Activated CD4-positive, alpha-beta T cell treated with anti-CD3 and anti-CD28 coated beads, Interleukin-2, amount 50 U/mL, for 4 hours (primary cell): ENCODE measurements at places on chromosomes 12 and 14.

DNA sequence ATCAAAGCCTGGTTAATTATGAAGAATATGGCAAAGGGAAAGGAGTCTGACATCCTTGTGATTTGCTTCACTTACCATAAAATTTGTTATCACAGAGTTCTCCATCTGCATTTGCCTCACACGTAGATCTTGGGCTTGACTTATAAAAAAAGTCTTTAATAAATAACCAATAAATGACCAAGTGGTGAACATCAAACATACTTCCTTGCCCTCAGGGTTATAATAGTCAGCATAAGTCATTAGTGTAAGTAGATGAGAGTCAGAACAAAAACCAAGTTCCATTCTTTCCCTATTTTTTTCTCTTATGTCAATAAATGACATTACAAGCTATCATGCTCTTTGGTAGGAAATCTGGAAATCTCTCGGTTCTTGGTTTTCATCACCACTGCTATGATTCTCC lies 635.4 kb upstream of the ATXN7L3B start:
- no peak for DNase-seq

GRCh38 chr12:46266382-46266791 lies 2.5 kb downstream of the SLC38A1 start:
- peak; percentile 32 for DNase-seq

GRCh38 chr12:12731785-12732184 lies 14.6 kb downstream of the CDKN1B start:
- no peak for DNase-seq

- DNase-seq = no peak
Observed at GRCh38 chr12:14774906-14775635, 28.2 kb downstream of the WBP11 start.

DNA sequence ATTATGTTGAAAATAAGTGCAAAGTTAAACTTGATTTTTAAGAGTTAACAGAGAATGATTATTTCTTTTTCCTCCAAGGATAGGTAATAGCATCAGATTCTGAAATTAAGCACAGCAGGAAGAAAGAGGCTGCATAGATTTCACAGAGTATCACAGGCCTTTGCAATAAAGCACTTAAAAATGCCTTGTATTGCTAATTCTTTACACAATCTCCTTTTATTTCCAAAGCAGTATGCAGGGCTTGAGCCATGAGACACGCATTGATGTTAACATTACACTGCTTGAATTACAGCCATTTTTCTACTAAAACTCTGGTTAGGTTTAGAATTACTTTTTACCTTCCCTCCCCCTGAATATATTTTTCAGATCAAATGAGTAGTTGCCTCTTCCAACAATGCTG lies 398.3 kb downstream of the BCAT1 start:
- DNase-seq = no peak

GRCh38 chr14:22007363-22007762 lies 333.7 kb upstream of the OR4E1 start:
- DNase-seq = no peak

GRCh38 chr12:120466560-120467315 lies 2.8 kb downstream of the SRSF9 start:
- DNase-seq = peak; percentile 39

GRCh38 chr14:31418440-31418839 lies 1.9 kb downstream of the HEATR5A start:
- DNase-seq = no peak

DNA sequence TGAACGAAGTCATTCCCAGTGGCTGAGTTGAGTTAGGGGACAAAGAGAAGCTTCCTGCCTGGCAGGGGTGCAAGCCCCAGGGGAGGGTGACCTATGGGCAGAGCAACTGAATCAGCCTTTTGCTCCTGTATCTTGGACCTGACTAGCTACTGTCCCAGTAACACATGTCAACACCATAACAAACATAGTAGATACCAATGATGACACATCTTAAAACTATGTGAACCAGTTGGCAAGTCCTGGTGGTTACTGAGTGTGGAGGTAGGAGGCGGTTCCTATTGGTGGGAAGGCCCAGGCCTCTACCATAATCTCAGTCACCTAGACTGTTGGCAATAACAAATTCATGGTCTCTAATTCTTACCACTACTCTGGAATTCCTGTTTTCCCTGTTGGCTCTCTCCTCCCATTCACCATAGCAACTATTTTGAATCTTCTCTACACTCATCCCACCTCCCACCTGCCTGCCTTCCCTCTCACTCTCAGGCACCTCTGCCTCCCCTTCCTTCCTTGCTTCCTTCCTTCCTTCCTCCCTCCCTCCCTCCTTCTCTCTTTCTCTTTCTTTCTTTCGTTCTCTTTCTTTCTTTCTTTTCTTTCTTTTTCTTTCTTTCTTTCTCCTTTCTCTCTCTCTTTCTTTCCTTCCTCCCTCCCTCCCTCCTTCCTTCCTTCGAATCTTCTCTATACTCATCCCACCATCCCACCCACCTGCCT lies 8.1 kb upstream of the P2RX7 start:
- no peak for DNase-seq

- DNase-seq = no peak
Observed at GRCh38 chr14:33369041-33369440, 430.4 kb downstream of the NPAS3 start.

- DNase-seq = no peak
Observed at GRCh38 chr14:65495196-65495595, 82.7 kb downstream of the FUT8 start.

DNA sequence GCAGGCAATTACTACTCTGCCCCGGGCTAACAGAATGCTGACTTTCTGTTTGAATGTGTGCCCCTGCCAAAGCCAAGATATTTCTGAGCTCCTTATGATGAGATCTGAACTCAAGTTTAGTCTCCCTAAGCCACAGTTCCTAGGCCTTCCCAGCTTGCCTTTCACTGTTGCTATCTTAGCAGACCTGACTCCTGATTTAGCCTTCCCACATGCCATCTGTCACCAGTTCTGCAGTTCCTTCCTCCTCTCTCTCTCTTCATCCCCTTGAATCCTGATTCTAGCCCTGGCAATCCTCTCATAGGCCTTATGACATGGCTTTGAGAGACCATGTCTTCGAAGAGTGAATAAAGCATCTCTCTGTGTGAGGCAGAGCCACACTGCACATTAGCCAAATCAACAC lies 12.5 kb upstream of the SAMD4A start:
- no peak for DNase-seq

DNA sequence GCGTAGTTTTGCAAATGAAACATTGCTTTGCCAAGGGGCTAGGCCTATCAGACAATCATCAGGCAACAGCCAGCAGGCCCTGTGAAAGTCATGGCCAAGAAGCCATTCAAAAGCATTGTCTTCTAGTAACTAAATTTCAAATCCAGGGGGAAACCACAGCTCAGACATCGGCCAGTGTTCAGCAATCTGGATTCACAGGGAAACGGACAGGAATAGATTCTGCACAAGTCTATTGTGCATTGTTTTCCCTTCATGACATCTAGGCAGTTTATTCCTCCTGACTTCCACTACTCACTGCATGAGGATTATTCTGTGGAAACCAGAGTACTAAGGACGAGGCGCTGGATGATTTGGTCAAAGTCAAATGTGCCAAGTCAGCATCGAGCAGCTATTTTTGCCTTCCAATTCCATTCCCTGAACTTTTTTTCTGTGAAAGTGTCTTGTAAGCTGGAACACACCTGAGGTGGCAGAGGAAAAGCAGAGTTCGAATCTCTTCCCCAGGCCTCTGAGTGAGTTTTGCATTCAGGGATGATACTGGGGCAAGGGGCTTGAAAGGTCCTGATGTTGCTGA lies 75.4 kb downstream of the VCPKMT start:
- DNase-seq = no peak

DNA sequence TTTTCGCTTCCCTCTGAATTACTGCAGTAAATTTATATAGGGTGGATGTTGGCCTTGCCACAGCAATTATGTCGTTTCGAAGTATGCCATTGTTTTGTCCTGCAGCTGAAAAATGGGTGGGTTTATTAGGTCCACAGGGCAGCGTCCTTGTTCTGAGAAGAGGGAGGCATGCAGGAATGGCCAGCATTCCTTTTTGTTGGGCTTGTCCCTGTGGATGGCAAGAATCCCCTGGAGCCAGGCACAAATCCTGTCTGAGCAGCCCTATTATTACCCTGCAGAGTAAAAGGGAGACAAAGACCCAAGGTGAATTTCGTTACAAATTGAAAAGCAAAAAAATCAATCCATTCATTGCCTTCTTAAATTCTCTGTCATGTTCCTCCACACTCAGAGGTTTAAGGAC lies 88.1 kb downstream of the CHST11 start:
- DNase-seq = no peak

- DNase-seq = no peak
Observed at GRCh38 chr12:80156306-80156705, 57.0 kb downstream of the OTOGL start.

DNA sequence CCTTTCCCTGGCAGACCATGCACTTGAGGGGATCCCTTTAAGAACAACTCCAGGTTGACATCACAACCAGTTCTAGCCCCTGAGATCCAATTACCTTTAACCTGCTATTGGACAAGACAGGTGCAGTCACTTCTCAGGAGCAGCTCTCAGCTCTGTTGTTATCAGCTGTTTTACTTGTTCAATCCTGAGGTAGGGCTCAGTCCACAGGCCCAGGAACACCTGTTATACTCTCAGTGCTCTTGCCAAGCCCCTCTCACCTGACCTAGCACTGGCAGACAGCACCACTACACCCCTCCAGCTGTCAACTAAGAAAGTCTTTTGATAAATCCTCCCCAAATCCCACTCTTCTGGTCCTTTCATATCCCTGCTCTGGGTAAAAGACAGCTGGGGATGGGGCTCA lies 163.9 kb upstream of the TMTC2 start:
- DNase-seq = no peak

DNA sequence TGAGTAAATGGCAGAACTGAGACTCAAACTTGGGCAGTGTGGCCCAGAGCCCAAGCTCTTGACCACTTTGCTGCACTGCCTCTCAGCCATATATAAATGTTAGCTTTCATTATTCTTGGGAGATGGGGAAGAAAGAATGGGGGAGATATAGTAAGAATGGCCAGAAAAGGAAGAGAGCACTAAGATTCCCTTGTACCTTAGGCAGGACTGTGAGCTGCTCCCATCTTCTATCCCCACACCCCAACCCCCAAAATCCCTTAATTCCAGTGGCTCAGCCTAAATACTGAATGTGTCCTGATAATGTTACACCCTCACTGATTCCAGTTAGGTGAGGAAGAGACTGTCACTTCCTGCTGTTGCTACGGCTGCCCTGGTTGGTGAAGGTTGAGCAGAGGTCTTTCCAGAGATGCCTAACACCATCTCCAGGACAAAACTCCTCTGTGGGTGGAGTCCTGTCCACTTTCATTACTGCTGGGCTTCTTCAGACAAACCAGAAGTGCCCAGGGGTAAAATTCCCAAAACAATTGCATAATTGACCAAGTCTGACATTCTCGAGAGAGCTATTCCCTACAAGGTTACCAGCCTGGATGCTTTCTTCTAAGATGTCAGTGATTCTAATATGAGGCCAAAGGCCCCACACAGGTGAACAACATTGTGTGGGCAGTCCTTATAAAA lies 51.8 kb downstream of the GNG2 start:
- DNase-seq = no peak

- no peak for DNase-seq
Observed at GRCh38 chr12:38890102-38890855, 15.1 kb downstream of the CPNE8 start.

GRCh38 chr14:27184427-27184826 lies 586.6 kb upstream of the NOVA1 start:
- no peak for DNase-seq

- DNase-seq = no peak
Observed at GRCh38 chr12:117109943-117110635, 10.9 kb upstream of the TESC start.

- no peak for DNase-seq
Observed at GRCh38 chr14:104202259-104203070, 64.1 kb downstream of the KIF26A start.

DNA sequence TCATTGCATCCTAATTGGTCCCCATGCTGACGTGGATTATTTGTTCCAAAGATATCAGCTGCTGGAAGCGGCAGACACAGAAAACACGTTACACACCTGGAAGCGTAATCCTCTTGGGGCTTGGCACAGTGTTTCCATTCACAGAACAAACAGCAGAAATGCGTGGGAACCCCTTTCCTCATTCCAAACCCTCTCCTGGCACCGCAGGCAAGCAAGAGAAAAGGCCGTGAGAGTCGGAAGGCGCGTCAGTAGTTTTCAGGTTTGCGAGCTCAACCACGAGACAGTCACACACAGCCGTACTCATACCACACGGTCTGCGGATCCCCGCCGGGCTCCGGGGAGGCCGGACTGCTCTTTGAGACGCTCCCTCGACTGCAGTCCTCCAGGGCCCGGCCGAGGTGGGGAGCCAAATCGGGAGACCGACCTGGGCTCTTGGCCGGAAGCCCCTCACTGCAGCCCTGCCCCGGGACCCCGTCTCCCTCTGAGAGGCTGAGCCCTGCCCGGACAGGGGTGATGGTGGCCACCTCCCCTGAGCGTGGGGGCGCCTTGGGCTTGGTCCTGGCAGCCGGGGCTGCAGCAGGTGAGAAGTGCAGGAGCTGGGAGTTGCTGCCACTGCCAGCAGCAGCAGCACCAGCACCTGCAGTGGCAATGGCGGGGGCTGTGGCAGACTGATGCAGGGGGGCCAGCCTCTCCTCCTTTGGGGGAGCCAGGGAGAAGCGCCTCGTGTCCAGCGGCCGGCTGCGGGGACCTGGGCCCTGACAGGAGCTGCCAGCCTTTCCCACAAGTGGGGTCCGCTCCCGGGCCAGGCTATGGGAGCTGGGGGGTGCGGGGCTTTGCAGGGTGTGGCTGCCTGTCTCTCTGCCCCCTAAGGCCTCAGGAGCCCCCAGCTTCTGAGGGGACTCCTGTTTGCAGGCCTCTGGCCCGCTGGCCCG lies 28.1 kb upstream of the GPR68 start:
- DNase-seq = no peak

DNA sequence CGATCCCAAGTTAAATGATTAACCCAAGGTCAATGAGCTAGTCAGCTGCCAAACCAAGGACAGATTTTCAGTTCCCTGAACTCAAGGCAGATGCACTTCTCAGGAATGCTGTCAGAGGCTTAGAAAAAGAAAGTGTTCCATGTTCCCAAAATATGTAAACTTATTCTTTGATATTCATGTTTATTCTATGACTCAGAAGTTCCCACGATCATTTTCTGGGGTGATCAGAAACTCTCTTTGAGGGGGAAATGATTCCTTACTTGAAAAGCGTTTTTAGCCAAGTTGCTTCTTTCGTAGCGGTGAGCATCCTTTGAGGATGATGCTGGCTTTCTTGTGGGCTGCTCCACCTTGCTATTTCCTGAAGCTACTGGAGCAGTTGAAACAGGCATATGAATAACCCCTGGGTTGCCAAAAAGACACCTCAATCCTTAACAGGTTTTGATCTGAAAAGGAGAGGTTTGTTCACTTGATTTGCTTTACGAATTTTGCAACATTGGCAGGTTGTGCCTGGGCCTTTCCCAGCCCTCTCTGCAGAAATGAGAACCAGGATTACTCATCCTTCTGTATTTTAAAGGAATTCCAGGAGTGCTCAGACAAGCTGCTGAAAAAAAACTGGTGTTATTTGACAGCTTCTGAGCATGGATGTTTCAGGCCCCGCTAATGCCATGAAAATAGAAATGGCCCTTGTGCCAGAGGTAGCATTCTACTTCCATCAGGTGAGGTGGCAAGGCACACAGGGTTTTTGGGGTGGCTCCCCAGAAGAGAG lies 121.4 kb upstream of the HIF1A start:
- no peak for DNase-seq

- DNase-seq = no peak
Observed at GRCh38 chr12:27521066-27521465, 2.9 kb upstream of the PPFIBP1 start.
